Activated CD4-positive, alpha-beta T cell treated with anti-CD3 and anti-CD28 coated beads for 48 hours (primary cell): ENCODE measurements at places on chromosomes 4 and X.

- DNase-seq: no peak
Observed at GRCh38 chrX:79369871-79370270, 2.7 kb upstream of the ITM2A start.

DNA sequence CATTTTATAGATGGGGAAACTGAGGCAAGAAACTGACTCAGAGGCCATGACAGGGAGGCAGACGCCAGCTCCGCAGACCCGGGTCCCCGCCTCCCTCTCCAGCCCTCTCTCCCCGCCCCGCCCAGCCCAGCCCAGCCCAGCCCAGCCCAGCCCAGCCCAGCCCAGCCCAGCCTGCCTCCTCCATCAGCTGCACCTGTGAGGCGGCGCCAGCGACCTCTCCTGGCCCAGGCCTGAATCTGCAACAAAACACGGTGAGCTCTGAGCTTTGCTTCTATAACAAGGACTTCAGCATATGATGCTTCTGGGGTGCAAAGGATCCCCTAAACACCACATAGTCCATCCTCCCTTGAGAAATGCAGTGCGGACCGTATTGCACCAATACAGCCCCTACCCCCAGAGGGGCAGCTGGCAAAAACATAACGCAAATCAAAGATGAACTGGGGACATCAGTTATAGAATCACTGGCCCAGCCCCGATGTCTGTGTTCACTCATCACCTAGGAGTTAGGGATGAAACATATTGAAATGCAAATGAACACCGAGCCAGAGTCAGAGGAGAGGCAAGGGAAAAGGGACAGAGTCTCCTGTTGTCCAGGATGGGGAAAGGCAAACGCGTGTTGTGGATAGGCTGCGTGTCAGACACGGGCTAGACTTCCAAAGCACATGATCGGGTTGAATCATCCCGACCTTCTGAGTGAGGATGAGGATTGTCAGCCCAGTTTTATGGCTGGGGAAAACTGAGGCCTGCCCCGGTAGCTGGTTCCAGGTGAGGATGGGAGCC, 216.1 kb upstream of the PSAPL1 start:
- DNase-seq: peak; percentile 36

DNA sequence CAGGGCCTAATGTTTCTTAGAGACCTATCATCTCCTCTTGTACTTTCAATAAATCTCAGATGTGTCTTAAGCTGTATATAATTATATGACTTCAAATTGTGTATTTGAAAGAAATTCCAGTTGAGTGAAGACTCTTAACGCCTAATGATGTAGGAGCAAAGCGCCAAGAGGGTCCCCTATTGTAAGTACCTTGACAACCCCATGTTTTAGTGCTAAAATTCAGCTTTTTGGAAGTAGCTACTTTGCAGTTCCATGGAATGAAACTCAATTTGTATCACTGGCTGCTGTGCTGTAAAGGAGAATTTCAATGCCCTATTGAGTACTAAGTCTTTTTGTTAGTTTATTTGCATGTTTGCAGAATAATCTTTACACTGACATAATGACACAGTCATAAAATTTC, 1826.6 kb upstream of the AGA start:
- no peak for DNase-seq

GRCh38 chr4:41670982-41671381, 77.5 kb downstream of the PHOX2B start:
- DNase-seq: no peak

DNA sequence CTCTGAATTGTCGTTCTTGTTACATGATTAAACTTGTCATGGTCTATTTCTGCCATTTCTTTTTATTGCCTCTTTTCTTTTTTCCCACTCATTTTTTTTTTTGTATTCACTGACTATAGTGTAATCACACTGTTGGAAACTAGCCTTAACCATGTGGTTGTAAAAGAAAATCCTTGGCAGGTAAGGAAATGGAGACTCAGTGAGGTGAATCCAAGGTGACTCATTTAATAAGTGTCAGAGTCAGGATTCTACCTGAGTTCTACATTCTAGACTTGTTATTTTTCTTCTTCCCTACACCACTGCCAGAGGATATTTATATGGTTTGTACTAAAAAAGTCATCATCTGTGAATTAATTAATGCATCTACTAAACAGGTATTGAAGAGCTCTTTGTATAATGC, 152.2 kb downstream of the CBLL2 start:
- DNase-seq: no peak

DNA sequence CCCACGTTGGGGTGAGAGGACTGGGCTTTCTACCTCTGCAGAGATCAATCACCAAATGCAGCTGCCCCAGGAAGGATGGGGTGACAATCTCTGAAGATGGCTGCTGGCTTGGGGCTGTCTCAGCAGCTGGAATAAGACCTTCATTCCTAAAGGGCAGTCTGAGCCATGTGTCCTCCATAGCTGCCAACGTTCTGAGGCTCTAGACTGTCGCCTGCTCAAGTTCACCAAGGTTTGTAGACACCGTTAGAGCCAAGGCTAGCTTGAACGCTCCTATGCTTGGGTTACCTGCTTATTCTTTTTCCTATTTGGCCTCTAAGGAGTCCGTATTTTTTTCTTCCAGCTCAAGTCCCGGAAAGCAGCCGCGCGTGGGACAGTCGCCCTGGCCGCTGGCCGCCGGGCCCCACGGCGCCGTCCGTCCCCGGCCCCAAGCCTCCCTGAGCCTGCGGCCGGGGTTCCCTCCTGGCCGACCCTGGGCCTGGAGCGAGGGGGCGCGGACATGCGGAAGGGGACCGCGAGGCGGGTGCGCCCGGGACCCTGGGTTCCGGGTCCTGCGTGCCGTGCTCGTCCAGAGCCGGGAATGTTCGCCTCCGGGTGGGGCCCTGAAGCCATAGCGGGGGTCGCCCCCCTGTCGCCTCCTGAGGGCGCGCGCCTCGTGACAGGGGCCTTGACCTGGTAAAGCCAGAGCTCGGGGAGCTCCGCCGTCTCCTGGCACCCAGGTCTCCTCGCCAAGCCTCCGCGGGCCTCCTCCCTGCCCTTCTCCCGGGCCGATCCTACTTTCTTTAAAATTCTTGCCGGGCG, 23.3 kb downstream of the MRFAP1 start:
- DNase-seq: no peak

DNA sequence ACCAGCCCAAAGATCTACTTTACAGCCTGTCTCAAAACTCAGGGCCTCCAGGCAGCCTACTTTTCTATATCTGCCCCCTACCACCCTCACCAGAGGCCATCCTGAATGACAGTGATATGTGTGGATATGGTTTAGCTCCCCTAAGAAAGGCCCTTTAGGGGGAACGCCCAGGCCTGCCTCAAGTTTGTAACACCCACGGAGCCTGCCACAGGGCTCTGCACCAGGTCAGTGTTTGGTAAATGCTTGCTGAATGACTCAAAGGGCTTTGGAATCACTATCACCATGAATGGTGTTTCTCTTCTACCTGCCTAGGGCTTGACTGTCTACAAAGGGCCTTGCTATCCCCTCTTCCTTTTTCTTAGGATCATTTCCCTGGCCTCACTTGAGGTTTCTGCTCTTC, 11.3 kb upstream of the LONRF3 start:
- DNase-seq: no peak

DNA sequence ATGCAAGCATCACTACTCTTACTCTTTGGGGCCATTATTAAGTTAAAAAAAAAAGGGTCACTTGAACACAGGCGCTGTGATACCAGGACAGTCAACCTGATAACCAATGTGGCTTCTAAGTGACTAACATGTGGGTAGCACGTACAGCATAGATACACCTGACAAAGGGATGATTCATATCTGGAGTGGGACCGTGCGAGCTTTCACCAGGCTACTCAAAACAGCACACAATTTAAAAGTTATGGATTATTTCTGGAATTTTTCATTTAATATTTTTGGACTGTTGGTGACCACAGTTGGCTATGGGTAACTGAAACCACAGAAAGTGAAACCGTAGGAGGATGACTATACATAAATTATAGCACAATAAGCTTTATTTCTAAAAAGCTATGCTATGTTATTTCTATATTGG, 113.8 kb upstream of the STIM2 start:
- DNase-seq: peak; percentile 62
